Motor neuron (in vitro differentiated cells): ENCODE measurements at places on chromosomes 7 and 10. TPM values are rescaled to one million over a fixed set of nuclear protein-coding genes. Genes with fewer than 3 reads are reported as not detected.
A peak's percentile ranks its signal among the peaks of the same experiment; 100 is the strongest.

PNLIPRP3 gene
- not detected in 2 replicates for total RNA-seq

PLA2G12B gene
- total RNA-seq: not detected in 2 replicates

FFAR4 gene
- total RNA-seq: not detected in 2 replicates

- no peak for ATAC-seq
These were observed 1020.1 kb downstream of the NXPH1 start for GRCh38 chr7:9453521-9453920.

C10orf71 gene
- 0.73 and 1.6 TPM in 2 replicates for total RNA-seq

DNA sequence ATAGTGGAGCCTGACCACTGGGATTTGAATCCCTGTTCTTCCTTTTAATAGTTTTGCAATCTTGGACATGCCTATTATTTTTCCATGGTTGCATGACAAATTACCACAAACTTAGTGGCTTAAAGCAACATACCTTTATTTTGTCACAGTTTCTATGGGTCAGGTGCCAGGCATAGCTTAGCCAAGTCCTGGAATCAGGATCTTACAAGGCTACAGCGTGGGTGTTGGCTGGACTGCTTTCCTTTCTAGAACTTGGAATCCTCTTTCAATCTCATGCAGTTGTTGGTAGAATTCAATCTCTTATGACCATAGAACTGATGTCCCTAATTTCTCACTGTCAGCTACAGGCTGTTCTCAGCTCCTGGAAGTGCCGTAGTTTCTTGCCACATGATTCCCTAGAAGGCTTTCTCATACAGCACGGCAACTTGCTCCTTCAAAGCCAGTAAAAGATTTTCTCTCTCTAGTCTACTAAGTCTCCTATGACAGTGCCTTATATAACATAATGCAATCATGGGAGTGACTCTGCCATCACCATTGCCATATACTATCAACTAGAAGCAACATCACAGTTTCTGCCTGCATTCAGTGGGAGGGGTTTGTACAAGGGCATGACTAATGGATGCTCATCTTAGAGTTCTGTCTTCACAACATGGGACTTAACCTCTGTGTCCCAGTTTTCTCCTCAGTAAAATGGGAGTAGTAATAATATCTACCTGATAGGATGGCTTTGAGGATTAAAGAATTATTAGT, 243.4 kb upstream of the FZD1 start:
- ATAC-seq: peak; percentile 18

- ATAC-seq: peak; percentile 48
These were observed 50.0 kb downstream of the LYZL2 start for GRCh38 chr10:30579574-30579973.

DOCK4 gene
- total RNA-seq: 24.1 and 25.0 TPM in 2 replicates

APBB1IP gene
- total RNA-seq: 0.28 and 0.53 TPM in 2 replicates
